CD4-positive, alpha-beta T cell treated with Interleukin-2 at 100 ng/mL for 4 hours (primary cell): ENCODE measurements at places on chromosomes 12 and 14.

DNA sequence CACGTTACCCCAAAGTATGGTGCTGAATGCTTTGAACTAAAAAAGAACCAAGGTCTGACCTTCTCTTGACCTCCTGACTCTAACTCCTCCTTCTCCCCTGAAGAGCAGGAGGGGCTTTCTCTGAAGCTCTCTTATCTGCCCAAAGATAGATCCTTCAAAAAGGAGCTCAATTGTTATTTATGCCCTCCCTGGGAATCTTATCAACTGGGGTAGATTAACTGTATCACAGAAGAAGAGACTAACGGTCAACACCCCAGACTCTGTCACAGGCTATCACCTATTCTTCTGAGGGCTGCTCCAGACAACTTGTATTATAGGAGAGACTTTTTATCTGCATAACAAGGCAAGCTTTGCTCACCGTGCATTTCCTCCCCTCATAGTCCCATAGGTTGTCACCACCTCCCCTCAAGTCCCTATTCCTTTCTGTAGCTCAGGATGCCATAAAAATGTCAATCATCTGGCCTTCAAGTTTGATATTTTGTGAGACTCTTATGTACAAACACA is 86.6 kb downstream of the PAPLN start:
- DNase-seq: no peak

DNA sequence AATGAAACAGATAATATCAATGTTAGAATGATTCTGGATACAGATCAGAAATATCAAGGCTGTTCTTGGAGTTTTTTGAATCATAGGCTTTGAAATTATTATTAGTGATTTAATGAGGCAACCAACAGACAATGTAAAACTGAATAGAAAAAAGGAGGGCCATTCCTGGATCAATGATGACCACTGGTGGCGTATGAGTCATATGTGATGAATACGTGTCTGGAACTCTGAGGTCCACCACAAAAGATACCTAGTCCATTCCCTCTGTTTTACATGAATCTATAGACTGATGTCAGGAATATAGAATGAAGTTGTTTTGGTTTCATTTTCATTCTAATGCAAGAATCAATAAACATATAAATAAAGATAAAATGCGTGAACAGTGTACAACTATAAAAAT is 78.3 kb upstream of the RTL1 start:
- no peak for DNase-seq

GRCh38 chr12:98275131-98275475 is 240.3 kb upstream of the TMPO start:
- DNase-seq: no peak

- no peak for DNase-seq
Observed at GRCh38 chr14:24918822-24919221, 131.1 kb downstream of the STXBP6 start.

- peak; percentile 81 for DNase-seq
Observed at GRCh38 chr14:76955575-76956315, 72.8 kb downstream of the IRF2BPL start.

- no peak for DNase-seq
Observed at GRCh38 chr14:31137214-31137889, 70.2 kb downstream of the HECTD1 start.

DNA sequence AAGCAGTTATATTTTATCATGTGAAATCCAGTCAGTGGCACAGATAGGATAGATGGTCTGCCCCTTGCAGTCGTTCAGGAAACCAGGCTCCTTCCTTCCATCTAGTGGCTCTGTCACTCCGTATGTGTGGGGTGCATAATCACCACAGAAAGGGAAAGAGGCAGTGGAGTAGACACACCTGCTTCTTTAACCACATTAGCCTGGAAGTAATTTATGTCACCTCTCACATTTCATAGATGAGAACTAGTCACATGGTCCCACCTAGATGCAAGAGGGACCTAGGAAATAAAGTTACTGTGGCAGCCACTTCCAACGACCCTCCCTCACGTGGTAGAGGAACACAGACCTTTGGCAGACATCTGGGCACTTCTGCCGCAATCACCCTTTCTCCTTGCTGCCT is 14.2 kb upstream of the RNU6-8 start:
- no peak for DNase-seq

GRCh38 chr12:77070382-77070781 is 5.0 kb upstream of the E2F7 start:
- no peak for DNase-seq

GRCh38 chr12:11827091-11828061 is 177.9 kb downstream of the ETV6 start:
- peak; percentile 17 for DNase-seq

DNA sequence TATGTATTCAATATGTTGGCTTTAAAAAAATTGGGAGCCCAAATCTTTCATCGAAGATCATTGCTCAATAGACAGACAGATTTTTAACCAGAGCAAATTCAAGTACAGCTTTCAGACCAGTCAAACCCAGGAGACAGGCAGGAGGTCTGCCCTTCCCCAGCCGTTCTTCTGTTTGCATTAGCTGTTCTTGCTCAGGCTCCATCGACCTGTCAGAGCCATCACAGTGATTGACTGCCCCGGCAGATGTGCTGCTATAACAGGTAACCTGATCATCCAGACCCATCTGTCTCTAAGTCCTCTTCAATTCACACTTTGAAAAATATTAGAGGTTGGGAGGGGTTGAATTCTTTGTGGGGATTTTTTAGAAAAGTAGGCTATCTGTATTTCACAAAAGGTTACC is 453.5 kb downstream of the FOXG1 start:
- no peak for DNase-seq

GRCh38 chr12:109932878-109933503 is 32.9 kb downstream of the TCHP start:
- no peak for DNase-seq

GRCh38 chr12:58358369-58358768 is 417.0 kb downstream of the ATP23 start:
- DNase-seq: no peak

DNA sequence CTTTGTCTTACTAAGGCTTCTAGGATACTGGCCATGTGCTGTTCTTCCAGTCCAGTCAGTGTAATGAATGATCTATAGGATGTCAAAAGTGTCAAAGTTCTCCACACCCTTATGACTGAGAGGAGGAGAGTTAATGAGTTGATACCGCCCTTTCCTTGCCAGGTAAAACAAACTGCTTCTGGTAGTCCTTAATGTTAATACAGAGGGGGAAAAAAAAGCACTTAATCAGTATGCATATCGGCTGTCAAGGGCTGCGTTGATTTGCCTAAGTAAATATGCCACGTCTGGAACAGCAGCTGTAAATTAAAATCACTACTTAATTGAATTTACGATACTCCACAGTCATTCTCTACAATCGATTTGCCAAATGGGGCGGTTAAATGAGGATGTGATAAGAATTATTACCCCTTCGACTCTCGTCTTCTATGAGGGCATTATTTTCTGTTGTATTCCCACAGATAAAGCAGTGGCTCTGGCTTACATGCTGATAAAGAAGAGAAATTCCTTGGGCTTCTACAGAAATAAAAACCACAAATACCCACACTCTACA is 416.0 kb downstream of the KCNH5 start:
- no peak for DNase-seq

DNA sequence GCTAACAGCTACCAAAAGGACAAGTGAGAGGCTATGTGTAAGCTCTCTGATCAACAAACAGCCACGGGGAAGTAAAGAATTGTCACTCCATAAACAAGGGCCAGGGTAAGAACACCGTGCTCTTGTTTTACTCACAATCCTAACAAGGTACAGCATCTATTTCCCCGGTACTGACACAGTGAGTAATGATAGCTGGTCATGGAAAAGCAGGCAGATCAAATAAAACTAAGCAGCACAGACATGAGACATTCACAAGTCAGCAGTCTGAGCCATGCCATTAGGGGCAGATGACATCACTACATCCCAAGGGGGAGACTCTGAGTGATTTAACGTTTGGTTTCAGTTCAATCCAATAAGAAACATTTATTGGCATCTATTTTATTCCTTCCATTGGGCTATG is 54.4 kb downstream of the ARL6IP4 start:
- peak; percentile 2 for DNase-seq
